HEK293T (cell line): ENCODE measurements at places on chromosomes 2 and 18.

DNA sequence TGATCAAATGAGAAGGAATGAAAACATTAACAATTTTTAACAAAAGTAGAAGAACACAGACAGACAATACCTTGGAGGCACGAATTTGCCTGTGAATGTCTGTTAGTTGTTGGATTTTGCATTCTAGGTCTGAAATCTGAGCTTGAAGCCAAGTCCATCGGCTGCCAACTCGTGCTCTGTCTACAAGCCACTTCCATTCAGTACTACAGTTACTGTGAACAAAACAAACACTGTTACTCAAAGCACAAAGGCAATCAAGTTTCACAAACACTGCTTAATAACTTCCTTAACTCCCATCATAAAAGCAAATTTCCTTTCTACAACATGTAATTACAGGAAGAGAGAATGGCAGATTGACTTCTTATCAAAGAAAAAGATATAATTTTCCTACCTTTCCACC lies 42.2 kb downstream of the KANSL1L start:
- no peak for DNase-seq

DNA sequence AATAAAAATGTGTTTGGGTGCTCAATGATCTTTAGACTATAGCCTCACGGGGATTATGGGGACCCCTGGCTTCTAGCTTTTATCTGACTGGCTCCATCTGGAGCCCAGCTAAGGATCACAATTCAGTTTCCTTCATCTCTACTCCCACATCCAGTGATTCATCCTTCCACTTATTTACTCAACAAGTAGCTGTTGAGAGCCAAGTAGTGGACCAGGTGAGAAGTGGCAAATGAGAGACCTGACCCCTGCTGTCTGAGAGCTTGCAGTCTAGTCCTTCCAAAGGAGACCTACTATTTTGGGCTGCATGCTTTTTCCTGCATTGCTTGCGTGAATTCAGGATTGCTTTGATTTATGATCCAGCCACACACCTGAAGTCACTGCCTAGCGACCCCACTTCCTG lies 10.7 kb upstream of the DSG3 start:
- no peak for DNase-seq

GRCh38 chr18:69725009-69725408 lies 222.7 kb downstream of the CD226 start:
- no peak for DNase-seq

DNA sequence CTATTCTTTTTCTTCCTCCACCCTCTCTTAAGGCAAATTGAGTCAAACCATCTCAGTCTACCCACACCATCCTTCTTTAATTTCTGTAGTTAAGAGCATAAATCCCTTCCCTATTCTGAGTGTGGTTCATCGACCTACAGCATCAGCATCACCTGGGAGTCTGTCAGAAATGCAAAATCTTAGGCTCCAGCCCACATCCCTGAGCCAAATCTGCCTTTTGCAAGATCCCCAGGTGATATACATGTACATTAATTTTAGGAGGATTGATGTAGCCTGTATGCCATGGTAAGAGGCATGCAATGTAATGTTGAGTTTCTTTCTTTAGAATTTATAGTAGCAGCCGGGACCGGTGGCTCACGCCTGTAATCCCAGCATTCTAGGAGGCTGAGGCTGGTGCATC lies 151.7 kb upstream of the TNP1 start:
- DNase-seq: no peak

DNA sequence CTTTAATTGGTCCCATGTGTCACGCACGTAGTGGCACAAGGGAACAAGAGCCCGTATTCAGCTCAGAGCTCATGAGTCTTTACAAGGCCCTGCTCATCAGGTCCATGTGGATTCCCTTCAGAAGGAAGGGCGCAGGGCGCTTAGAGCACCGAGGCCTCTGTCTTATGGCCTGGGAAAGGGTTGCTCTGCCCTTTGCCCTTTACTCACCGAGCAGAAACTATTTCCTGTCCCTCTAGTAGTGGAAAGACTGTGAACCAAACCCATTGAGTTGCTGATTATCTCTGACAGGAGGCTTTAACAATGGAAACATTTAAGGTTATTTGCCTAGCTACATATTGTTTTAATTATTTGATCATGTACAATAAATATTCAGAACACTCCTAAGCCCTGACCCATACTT lies 102.0 kb upstream of the ACAA2 start:
- DNase-seq: no peak

DNA sequence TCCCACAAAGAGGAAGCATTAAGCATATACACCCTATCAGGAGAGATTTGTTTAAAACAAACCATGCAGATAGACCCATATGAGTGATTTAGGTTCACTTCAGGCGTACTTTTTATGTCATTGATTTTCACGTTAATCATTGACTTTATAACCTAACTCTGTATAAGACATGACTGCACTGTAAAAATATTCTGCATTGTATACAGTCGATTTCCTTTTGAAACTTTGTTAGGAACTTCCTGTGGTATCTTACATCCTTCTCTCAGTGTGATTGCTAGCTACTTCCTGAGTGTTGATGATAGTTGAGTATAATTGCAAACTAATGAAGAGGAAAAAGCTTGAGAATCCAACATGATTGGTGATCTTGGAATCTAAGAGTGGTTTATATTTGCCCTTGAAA lies 69.4 kb downstream of the XIRP2 start:
- no peak for DNase-seq

DNA sequence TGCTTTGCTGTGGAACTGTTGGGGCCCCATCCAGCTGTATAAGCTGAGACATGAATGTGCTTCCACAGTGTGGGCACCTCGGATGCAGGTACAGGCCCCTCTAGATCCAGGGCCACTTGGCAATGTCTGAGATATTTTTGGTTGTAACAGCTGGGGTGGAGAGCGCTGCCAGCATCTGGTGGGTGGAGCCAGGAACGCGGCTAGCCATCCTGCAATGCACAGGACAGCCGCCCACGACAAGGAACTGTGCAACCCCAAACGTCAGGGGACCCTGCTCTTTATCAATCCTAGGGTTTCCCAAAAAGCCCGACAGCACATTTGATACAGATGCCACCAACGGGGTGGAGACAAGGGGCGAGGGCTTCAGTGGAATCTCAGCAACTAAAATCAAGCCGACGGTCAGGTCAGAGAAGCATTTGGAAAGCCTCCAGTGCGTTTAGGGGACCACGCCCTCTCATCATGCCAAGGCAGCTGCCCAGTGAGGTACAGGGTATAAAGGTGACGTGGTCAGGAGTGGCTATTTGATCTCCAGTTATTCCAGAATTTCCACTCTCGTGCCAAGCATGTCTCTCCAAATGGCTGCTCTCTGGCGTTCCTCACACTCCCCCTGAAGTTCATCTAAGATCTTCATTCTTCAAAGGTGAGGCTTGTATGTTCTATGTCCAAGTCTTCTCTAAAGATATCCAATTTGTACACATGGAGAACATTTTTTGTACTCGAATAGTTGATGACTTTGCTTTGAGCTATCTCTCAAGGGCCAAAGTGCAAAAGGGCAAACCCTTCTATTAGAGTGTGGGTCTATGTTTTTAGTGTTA lies 55.7 kb downstream of the LRRFIP1 start:
- DNase-seq: no peak

DNA sequence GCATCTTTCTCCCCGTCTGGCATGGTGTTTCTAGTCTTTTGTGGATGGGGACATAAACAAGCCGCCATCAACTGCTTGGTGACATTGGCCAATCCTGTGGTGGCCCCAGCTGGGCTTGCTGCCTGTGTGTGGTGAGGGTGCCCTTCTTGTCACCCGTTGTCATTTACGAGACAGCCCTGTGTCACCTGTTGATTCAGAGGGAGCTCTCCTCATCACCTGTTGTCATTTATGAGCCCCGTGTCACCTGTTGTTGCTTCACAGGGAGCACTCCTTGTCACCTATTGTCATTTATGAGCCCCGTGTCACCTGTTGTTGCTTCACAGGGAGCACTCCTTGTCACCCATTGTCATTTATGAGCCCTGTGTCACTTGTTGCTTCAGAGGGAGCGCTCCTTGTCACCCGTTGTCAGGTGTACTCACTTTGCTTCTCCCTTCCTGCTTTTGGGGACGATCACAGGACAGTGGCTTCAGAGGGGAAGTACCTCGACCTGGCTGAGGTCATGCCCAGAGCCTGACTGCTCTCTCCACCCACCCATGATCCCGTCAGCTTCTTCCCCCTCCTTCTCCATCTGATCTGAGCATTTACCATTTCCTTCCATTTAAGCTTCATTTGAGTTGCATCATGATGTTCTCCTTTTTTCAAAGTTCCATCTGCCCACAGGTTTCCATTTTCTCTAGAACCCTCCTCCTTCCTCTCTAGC lies 29.1 kb downstream of the HPCAL1 start:
- no peak for DNase-seq

DNA sequence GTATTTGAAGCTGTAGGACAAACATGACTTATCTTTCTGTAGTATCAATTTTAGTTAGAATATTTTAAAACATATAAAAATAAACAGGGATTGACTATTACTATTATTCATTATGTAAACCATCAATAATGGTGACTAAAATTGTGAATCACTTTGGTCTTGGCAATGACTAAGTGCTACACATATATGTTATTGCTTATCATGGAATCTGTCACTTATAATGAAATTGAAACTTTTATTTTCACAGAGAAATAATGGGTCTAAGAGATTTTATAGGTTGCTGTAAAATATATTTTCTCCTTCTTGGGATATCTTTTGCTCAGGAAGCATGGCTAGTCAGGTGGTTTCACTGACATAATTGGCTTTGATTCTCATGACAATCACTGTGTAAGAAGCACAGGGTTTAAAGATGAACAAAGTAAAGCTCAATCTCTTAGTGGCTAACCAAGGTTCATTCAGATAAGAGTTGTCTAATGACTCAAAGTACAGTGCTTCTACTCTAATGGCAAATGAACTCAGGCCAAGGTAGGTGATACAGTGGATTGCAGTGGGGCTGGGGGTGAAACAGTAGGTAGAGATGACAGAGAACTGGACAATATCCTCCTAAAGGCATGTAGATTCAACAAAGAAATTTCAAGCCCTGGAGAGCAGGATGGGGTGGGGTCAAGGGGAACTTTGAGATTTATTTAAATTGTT lies 98.6 kb upstream of the FANCL start:
- no peak for DNase-seq

DNA sequence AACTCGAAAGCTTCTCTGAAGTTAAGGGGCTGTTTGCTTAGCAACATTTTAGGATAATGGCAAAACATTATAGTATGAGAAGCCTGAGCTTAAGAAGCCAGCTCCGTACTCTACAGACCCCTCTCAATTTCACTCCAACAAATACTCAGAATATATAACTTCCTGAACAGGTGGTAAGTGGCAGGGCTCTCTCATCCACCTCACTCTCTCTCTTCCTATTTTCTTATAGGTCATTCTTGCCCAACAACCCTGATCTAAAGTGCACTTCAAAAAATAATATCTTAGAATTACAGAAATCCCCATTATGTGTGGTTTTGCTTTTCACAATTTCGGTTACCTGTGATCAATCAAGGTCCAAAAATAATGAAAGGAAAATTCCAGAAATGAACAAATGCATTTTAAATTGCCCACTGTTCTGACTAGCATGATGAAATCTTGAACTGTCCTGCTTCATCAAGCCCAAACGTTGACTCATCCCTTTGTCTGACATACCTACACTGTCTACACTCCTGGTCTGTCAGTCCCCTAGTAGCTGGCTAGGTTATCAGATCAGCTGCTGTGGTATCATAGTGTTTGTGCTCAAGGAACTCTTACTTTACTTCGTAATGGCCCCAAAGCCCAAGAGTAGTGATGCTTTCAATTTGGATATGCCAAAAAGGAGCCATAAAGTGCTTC lies 122.8 kb upstream of the COL5A2 start:
- DNase-seq: no peak

GRCh38 chr18:48441405-48441881 lies 32.3 kb upstream of the ZBTB7C start:
- DNase-seq: no peak

GRCh38 chr2:16745466-16745865 lies 79.8 kb upstream of the CYRIA start:
- no peak for DNase-seq

GRCh38 chr2:15726321-15727057 lies 134.8 kb downstream of the DDX1 start:
- DNase-seq: no peak

DNA sequence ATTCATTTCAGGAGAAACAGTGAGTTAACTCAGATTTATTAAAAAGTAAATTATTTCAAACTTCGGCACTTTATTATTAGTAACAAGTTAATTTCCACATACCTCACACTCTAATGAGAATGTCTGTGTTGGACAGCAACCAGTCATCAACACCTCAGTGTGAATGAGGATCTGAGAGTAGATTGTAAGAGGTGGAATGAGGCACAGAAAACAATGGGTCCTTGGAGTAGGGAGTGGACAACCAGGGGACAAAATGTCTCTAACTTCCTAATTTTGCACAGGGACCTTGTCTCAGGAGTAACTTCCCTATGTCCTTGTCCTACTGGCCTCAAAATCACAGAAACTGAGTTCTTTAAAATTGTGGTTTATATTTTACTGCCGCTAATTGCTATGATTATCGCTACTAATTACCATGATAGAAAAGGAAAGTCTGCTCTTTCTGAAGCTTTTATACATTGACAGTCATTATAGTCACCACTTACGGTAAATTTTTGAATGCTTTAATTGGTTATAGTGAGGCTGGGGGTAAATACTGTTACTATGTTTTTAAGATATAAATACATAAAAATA lies 82.2 kb upstream of the LRPPRC start:
- DNase-seq: no peak
